Choroid plexus epithelial cell (primary cell): ENCODE measurements at places on chromosomes 5 and 9.

- DNase-seq, result no peak
Observed at GRCh38 chr5:68267066-68267465, 51.5 kb downstream of the PIK3R1 start.

GRCh38 chr9:108642871-108643270 lies 212.9 kb downstream of the ACTL7B start:
- no peak for DNase-seq

GRCh38 chr5:81638471-81638870 lies 112.4 kb downstream of the SSBP2 start:
- peak; percentile 5 for DNase-seq

- peak; percentile 51 for DNase-seq
Observed at GRCh38 chr5:150489360-150490295, 18.3 kb upstream of the NDST1 start.

DNA sequence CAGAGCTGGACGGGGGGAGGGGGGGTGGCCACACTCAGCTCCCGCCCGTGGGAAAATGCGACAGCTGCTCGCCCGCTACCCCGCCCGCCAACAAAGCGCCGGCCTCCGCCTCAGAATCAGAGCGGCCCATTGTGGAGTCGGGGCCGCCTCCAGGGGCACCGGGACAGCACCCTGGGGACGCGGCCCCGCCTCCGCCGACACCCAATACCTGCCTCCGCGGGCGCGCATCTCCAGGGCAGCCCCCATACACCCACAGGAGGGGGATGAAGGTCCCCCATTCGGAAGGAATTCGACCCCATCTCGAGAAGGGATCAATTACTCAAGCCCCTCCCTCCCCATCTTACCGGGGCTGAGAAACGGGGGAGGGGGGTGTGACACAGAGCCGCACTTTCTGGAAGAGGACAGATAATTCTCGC lies 1.3 kb downstream of the NOTCH1 start:
- DNase-seq, result no peak

GRCh38 chr5:125348221-125348692 lies 601.8 kb upstream of the ZNF608 start:
- peak; percentile 36 for DNase-seq

- DNase-seq, result no peak
Observed at GRCh38 chr5:154397652-154398406, 48.0 kb upstream of the SAP30L start.

DNA sequence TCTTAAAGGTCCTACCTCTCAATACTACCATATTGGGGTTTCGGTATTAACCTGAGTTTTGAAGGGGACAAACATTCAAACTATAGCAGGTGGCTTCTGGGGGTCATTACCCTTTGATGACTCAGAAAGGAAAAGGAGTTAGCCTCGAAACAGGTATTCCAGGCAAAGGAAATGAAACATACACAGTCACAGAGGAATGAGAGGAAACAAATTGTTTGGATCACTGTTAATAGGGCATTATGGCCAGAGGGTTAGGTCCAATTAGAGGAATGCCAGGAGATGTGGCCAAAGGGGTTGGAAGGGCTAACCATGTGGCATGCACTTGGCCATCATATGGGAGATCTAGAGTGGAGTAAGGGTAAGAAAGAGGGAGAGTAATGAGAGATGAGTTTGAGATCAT lies 23.9 kb upstream of the NIM1K start:
- DNase-seq, result no peak

DNA sequence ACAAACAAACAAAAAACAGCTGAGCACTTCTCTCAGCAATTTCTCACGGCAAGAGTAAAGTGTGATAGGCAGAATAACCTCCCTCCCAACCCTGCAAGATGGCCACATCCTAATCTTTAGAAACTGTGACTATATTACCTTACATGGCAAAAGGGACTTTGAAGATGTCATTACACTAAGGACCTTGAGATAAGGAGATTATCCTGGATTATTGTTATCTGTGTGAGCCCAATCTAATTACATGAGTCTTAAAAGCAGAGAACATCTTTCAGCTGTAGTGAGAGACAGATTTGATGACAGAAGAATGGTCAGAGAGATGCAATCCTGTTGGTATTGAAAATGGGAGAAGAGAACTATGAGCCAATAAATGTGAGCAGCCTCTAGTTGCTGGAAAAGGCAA lies 347.9 kb downstream of the CDH9 start:
- DNase-seq, result no peak

DNA sequence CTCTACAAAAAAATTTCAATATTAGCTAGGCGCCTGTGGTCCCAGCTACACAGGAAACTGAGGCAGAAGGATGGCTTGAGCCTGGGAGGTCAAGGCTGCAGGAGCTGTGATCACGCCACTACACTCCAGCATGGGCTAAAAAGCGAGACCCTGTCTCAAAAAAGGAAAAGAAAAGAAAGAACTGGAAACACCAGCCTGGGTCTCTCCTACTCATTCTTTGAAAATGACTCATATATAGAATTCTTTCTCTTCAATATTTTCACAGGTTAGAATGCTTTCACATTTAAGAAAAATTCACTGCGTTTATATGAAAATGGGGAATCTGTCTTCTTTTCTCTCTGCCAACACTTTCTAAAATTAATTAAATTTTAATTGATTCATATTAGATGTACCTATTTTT lies 115.6 kb downstream of the TRPM6 start:
- no peak for DNase-seq

- peak; percentile 25 for DNase-seq
Observed at GRCh38 chr5:80268916-80269315, 13.1 kb upstream of the SERINC5 start.
